EL (cell line): ENCODE measurements at places on chromosomes 4 and X.

GRCh38 chr4:179325181-179325580 is 1882.9 kb upstream of the AGA start:
- no peak for DNase-seq

DNA sequence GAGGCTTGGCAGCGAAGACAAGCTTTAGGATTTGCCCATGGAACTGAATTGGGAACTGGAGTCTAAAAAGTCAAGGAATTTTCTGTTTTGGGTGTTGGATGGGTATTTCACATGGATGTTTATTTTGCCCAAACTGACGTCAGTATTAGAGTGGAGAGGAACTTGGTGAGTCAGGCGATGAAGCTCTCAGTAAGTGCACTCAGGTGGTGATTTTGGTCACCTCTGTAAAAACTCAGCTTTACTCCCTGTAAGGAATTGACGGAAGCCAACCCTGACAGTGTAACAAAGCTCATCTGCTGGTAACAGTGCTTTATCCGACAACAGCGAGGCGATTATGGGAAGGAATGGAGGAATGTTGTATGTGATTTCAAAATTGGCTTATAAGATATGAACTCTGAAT is 77.0 kb upstream of the PGRMC2 start:
- peak; percentile 46 for DNase-seq

- peak; percentile 21 for DNase-seq
These were observed 90.5 kb downstream of the ELOVL6 start for GRCh38 chr4:110107866-110108265.

DNA sequence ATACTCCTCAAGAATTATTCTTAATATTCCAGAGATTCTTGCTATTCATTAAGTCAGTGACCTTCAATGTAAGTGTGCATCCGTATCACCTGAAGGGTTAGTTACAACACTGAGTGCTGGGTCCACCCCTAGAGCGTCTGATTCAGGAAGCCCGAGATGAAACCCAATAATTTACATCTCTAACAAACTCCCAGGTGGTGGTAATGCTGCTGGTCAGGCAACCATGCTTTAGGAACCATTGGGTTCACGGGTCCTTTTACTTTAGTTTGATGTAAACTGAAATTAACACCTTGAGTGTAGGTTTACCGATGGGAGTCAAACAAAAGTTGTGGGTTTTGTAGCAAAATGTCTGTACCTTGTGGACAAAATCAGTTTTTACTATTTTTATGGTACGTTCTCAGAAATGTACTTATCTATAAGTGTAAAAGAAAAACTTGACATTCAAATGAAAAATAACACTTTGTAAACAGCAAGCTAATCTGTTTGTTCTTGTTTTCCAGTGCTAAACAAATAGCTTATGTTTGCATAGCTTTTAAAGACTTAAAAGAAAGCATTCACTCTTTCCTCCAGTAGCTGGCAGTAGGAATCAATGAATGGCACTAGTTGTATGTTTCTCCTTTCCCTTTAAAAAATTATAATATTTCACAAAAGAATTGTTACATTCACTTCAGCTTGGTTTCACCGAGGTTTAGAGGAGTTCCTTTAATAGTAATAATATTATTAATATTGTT is 32.7 kb downstream of the ACE2 start:
- DNase-seq = no peak

DNA sequence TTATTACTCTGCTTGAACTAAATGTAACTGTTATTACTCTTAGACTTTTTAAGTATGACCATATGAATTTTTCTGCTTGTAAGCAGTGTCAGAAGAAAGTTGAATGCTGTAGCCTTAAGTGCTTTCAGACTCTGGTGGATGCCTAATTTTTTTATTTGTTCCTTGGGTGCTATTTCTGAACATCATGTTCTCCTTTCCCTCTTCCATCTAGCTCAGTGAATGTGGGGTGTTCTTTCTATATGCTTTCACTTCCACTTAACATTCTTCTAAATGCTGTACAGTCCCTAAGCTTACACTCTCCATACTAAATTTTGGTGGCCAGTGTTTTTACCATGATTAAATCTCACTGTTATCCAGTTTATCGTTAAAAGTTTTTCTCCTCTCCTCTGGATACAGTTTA is 3.6 kb downstream of the DCK start:
- DNase-seq = no peak

GRCh38 chr4:148359769-148360168 is 82.4 kb downstream of the NR3C2 start:
- DNase-seq = no peak

GRCh38 chr4:2823671-2824328 is 19.8 kb upstream of the ADD1 start:
- no peak for DNase-seq

DNA sequence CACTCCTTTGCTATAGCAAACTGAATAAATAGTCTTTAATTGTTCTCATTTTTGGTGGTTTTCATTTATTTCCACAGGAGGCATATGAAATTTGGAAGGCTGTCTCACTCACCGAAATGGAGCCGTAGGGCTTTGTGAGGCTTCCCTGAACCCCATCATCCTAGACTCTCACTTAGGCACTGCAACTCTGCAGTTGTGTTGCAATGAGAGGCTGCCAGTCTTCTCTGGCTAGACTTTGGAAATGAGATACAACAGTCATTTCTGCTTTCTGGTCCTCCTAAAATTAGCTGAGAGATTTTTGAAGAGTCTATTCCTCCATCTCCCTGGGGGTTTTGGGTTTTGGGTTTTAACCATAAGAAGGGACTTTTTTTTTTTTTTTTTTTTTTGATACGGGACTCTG is 146.5 kb downstream of the SH3BGRL start:
- DNase-seq = no peak

- DNase-seq = no peak
These were observed 333.8 kb downstream of the EPHA5 start for GRCh38 chr4:65336465-65336864.

DNA sequence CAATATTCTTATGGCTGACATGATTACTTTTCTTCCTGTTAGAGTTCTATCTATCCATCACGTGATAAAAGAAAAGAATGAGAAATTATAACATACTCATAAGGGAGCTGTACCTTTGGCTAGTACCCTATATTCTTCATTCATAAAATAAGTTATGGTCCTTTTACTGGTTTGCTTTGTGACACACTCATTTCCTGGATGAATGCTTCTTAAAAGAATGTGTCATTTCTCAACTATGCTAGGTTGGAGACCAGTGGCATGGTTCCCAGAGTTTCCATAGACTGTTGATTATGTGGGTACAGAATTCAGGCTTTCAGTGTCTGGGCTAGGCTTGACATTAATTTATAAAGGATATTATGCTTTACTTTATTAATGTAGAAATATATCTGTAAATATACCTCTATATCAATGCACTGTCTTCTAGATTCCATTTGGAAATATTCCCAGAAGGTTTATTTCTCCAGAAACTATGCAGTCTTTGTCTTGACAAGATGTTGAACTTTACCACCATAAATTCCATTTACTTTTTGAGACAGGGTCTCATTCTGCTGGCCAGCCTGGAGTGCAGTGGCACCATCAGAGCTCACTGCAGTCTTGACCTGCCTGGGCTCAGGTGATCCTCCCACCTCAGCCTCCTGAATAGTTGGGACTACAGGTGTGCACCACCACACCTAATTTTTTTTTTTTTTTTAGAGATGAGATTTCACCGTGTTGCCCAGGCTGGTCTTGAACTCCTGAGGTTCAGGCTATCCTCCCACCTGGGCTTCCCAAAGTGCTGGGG is 23.8 kb downstream of the NUDT6 start:
- peak; percentile 94 for DNase-seq

- DNase-seq = no peak
These were observed 5.8 kb upstream of the CDK16 start for GRCh38 chrX:47212381-47213293.

- DNase-seq = peak; percentile 56
These were observed 24.4 kb downstream of the TXK start for GRCh38 chr4:48109413-48110263.

GRCh38 chr4:127463883-127464282 is 168.9 kb upstream of the INTU start:
- DNase-seq = no peak

- no peak for DNase-seq
These were observed 82.0 kb upstream of the NEIL3 start for GRCh38 chr4:177227636-177228035.

- no peak for DNase-seq
These were observed 12.7 kb downstream of the MSANTD1 start for GRCh38 chr4:3261411-3262207.

DNA sequence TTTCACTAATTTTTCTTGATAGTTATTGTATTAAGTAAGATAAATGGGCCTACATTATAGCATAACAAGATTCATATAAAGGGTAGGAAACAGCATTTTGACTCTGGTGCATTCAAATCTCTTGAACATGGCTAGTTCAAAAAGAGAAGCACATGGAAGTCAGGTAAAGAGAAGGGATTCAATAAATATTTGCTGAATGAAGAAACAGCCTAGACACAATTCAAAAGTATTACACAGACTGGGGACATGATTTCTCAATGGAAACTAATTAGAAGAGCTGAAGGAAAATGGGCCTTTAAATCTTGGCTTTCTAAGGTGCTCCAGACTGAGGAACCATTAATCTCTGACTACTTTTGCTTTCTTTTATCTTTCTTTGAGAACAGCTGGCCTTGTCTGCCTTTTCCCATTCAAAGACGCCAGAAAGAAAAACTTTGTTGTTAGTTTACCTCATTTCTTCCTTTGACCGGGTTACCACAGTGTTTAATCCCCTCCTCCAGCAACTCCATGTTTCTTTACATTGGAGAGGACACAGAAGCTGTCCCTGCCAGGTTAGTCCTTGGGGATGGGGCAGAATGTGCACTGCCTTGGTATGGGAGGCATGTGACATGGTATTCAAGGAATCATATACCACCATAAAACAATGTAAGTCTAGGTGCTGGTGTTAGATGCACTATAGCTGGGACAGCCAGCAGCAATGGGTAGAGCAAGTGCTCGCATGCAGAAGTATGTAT is 264.2 kb downstream of the CAMK2D start:
- DNase-seq = no peak

DNA sequence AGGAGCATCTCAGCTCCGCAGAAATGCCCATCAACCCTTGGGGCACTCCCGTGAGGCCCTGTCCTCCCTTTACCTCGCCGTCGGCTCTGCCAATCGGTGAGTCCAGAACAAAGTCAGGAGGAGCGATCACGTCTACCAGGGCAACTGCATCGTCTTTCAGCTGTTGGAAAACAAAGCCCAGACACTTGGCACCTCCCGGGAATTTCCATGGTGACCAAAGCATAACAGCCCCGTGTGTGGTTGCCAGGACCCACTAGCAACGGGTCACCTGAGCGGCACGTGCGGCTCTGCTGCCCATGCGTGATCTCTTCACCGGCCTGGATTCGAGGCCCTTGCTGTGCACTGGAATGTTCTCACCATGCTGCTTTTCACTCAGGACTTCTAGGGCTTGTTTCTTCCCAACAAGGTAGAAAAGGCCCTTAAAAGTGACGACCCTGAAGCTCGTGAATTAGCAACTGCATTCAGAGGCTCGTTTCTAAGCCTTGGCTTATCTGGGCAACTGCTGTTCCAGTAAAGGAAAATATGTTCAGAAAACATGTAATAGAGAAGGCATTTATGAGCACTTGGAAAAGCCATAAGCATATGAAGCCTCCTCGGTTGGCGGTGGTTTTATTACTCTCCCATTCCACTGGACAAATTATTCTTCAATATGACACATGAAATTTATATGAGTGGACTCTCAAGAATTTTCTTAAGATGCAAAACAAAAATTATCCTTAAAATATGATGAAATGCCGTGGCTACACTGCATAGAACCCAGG is 69.5 kb downstream of the ACOX3 start:
- peak; percentile 11 for DNase-seq

DNA sequence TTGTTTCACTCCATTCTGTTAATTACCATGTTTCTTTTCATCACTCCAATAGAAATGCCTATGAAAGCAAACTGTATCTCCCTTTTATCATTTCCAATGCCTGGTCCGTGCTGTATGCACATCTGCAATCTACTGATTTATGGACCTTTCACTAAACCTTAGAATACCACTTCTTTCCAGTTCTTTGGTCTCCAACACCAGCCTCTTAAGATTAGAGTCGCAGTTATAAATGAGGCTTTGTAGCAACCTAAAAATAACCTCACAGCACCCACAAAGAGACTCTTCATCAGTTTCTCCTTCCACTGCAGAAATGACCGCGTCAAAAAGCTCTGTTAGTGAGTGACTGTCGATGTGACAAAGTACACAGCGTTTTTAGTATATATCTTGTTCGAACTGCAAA is 282.6 kb downstream of the ADGRA3 start:
- no peak for DNase-seq

- DNase-seq = peak; percentile 80
These were observed at the start of gene AP1AR for GRCh38 chr4:112231779-112232713. AP1AR (plus strand) TSS chr4:112231787; CDS start chr4:112232092, 305 bp downstream.

GRCh38 chrX:124023838-124024238 is 62.3 kb downstream of the STAG2 start:
- DNase-seq = peak; percentile 21

- DNase-seq = peak; percentile 41
These were observed 214.8 kb downstream of the SLC4A4 start for GRCh38 chr4:71553605-71554004.

DNA sequence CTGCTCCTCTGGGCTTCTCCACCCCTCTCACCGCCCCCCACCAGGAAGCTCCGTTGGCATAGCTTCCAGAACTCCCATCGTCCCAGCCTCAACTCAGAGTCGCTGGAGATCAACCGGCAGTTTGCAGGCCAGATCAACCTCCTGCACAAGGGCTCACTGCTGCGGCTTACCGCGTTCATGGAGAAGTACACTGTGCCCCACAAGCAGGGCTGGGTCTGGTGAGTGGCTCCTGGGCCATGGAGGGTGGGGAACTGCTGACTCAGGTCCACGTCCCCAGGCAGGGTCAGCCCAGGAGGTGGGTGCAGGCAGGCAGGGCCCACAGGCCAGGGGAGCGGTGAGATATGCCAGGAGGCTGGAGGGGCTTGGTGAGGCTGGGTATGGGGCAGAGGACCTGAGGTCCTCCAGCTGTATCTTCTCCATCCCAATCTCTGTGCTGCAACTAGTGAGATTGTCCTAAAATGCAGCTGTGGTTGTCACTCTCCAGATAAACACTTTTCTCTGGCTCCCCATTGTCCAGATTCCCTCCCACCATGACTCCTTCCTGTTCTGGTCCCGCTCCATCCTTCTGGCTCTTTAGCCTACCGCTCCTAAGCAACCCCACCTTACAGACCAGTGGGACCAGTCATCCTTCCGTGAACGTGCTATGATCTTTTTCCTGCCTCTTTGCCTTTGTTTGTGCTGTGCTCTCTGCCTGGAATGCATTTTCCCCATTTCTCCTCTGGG is 71.9 kb downstream of the STARD8 start:
- no peak for DNase-seq

GRCh38 chr4:42281324-42282020 is 115.8 kb upstream of the SHISA3 start:
- DNase-seq = no peak
